ENCODE measurements at places on chromosomes 5 and 9.

- DNase-seq = no peak
Observed at GRCh38 chr5:150137168-150137957, 18.3 kb downstream of the PDGFRB start.

DNA sequence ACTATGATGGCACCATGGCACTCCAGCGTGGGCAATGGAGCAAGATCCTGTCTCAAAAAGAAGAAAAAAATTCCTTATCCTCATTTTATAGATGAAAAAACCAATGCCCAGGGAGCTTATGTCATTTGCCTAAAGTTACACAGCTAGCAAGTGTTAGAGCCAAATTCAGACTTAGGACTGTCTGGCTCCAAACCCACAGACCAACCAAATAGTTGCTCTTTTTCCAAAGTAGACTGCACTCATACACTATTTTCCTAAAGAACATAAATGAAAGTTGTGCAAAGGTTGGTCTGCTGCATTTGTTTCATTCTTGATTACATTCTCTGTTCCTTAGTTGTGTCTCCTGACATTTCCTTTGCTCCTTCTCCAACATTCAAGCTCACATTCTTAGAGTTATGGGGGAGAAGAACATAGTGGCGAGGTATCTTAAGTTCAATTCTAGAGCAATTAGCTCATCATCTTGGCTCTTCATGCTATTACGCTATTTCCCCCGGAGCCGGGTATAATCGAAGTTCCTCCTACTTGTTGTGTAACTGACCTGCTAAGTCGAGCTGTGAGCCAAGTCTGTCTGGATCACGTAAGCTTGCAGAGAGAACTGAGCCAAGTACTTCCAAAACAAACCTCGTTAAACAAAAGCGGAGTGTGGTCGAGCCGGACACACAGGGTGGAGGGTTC lies 138.3 kb downstream of the RFK start:
- no peak for DNase-seq

- no peak for DNase-seq
Observed at GRCh38 chr9:127450243-127450760, 904 bp downstream of the RPL12 start.

GRCh38 chr5:68849103-68849502 lies 244.7 kb upstream of the SLC30A5 start:
- no peak for DNase-seq

GRCh38 chr5:83015676-83016075 lies 61.5 kb downstream of the TMEM167A start:
- DNase-seq = no peak

DNA sequence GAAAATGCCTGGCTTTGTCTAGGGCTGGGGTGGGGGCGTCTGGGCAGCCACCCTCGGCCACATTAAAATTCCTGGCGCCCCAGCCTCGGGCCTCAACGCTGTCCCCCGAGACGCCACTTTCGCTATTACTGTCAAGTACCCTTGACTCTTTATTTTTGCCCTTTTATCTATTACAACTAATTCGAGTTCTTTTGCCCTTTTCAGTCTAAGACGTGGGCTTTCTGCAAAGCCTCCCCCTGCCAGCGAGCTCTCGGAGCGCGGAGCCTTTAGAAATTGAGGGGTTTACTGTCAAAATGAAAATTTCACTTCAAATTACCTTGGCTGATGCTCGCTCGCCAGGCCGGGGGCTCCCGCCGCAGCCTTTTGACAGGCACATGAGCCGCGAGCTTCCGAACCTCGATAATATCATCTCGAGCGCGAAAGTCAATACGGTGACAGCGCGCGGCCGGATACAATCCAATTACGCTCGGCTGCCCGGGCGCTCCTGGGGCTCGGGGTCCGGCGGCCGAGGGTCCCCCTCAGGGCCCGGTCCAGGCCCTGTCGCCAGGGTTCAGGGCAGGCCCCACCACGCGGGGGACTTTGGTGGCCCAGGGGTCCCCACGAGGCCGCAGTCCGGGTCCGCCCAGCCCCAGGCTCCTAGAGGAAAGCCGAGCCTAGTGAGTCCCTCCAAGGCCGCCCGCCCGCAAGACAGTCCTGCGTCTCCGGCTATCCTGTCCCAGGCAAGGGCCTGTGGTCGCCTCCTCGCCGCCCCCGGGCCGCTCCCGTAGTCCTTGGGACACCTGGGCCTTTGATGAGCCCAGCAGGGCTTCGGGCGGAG lies 6.7 kb downstream of the IRX4 start:
- no peak for DNase-seq

GRCh38 chr5:79025054-79025472 lies 40.0 kb upstream of the ARSB start:
- peak; percentile 24 for DNase-seq
